ENCODE measurements at places on chromosomes 2 and 18.

GRCh38 chr2:136013136-136013685 is 27.8 kb upstream of the DARS1 start:
- DNase-seq: no peak

GRCh38 chr2:159090514-159091201 is 122.2 kb downstream of the TANC1 start:
- DNase-seq: no peak

- DNase-seq: no peak
Observed at GRCh38 chr2:113185664-113186432, 12.1 kb downstream of the PSD4 start.

GRCh38 chr2:212223696-212224095 is 314.9 kb downstream of the ERBB4 start:
- no peak for DNase-seq

DNA sequence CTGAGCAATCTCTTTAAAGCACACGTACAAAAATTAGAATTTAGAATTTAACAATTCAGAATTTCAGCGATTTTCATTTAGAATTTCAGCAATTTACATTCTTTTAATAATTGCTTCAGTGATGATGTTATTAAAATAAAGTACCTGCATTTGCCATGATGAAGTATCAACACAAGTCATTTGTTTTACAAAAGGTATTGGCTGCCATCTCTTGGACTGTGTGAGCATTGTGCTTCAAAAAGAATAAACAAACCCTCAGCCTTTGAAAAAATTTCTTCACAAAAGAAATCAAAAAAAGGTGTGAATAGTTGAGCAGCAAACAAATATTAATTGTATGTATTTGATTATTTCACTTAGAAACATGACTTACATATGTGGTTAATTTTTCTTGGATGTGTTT is 27.1 kb upstream of the ZC3H15 start:
- no peak for DNase-seq

Measured in activated T-cell treated with anti-CD3 and anti-CD28 coated beads for 24 hours (primary cell).